ENCODE measurements at places on chromosomes 3 and 15. TPM values are rescaled to one million over a fixed set of nuclear protein-coding genes. Genes with fewer than 3 reads are reported as not detected.

DNA sequence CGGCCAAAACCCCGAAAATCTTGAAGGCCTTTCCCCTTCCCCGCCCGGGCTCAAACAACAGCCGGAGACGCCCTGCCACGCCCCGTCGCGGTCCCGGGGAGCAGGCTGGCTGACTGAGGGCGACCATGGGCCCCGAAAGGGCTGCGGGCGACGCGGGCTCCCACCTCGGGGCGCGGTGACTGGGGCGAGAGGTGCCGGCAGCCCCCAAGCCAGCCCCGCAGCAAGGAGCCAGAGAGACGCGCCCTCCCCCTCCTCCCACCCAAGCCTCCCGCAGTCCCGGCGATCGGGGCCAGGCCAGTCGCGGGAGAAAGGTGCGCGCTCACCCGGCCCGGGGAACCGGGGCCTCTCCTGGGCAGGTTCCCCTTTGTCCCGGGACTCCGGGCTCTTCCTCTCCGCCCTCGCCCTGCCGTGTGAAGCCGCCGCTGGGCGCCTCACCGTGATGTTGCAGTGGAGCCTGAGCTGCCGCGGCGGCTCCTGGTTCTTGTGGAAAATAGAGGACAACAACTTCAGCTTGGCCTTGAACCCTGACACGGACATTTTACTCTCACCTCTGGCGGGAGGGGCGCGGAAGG, 30.6 kb upstream of the ZSCAN2 start:
- DNase-seq = peak; percentile 24
- H3K36me3 ChIP-seq = no peaks in the 10 kb centered on the region
- peak overlapping the region; percentile 65 for H3K4me3 ChIP-seq
- H3K27ac ChIP-seq = peak overlapping the region; percentile 43
- no peaks in the 10 kb centered on the region for H3K27me3 ChIP-seq
- peaks cover 7% of the 10 kb centered on the region for H3K4me1 ChIP-seq

The RPP25 gene
- total RNA-seq = 2.8 TPM

The XCR1 gene
- total RNA-seq = not detected

The MDFIC2 gene
- not detected for total RNA-seq

DNA sequence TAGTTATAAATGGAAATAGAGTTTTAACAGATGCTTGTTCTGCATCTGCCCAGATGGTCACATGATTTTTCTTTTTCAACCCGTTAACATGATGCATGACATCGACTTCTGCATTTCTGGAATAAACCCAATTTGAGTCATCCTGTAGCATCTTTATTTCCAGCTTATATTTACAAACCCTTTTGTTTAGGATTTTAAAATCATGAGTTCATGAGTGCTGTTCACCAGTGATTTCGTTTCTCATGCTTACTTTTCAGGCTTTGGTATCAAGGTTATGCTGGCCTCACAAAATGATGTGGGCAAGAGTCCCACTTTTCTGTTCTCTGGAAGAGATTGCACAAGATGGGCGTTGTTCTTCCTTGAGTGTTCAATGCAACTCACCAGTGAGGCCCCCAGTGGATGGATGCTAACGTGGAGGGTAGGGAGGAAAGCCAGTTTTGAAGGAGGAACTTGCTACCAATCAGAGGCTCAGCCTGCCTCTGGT, 5.2 kb downstream of the HRH1 start:
- no peaks in the 10 kb centered on the region for H3K36me3 ChIP-seq
- H3K4me3 ChIP-seq = no peak overlapping the region
- H3K4me1 ChIP-seq = no peaks in the 10 kb centered on the region

DNA sequence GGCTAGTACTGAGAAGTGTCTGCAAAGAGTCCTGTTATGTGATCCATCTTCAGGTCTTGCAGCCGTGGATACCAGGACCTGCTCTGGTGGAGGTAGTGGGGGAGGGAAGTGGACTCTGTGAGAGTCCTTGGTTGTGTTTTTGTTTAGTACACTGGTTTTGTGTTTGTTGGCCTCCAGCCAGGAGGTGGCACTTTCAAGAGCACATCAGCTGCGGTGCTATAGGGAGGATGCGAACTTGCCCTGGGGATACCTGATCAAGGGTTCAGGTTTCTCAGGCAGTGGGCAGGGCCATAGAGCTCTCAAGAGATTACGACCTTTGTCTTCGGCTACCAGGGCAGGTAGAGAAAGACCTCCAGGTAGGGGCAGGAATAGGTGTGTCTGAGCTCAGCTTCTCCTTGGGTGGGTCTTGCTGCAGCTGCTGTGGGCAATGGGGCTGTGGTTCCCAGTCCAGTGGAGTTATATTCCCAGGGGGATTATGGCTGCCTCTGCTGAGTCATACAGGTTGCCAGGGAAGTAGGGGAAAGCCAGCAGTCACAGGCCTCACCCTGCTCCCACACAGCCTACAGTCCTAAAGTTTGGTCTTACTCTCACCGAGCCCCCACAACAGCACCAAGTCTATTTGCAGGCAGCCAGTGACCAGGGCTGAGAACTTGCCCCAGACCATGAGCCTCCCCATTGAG, 132.8 kb upstream of the NPHP3 start:
- no peaks in the 10 kb centered on the region for H3K4me1 ChIP-seq
- H3K27ac ChIP-seq = no peak overlapping the region
- no peak overlapping the region for H3K4me3 ChIP-seq
- no peaks in the 10 kb centered on the region for H3K27me3 ChIP-seq
- DNase-seq = no peak
- no peaks in the 10 kb centered on the region for H3K36me3 ChIP-seq

The GPR149 gene
- total RNA-seq = not detected

GRCh38 chr15:74216949-74217348, 14.4 kb upstream of the STRA6 start:
- no peak overlapping the region for H3K4me3 ChIP-seq
- no peaks in the 10 kb centered on the region for H3K36me3 ChIP-seq
- no peaks in the 10 kb centered on the region for H3K4me1 ChIP-seq
- DNase-seq = no peak
- H3K27me3 ChIP-seq = peaks cover 3% of the 10 kb centered on the region

- H3K36me3 ChIP-seq = no peaks in the 10 kb centered on the region
- no peaks in the 10 kb centered on the region for H3K27me3 ChIP-seq
- no peak for DNase-seq
- H3K27ac ChIP-seq = no peak overlapping the region
- no peak overlapping the region for H3K4me3 ChIP-seq
- no peaks in the 10 kb centered on the region for H3K4me1 ChIP-seq
Observed at GRCh38 chr3:38610934-38611333, 38.6 kb downstream of the SCN5A start.

- H3K27ac ChIP-seq = no peak overlapping the region
- H3K27me3 ChIP-seq = no peaks in the 10 kb centered on the region
- no peak overlapping the region for H3K4me3 ChIP-seq
- H3K4me1 ChIP-seq = no peaks in the 10 kb centered on the region
- no peak for DNase-seq
- no peaks in the 10 kb centered on the region for H3K36me3 ChIP-seq
Observed at GRCh38 chr3:79871656-79872055, 103.9 kb upstream of the ROBO1 start.

The ZNF662 gene
- total RNA-seq = 2.7 TPM

GRCh38 chr3:176755977-176756376, 441.3 kb downstream of the TBL1XR1 start:
- H3K4me1 ChIP-seq = no peaks in the 10 kb centered on the region
- no peaks in the 10 kb centered on the region for H3K27me3 ChIP-seq
- no peaks in the 10 kb centered on the region for H3K36me3 ChIP-seq

- peaks cover 76% of the 10 kb centered on the region for H3K4me1 ChIP-seq
- H3K27ac ChIP-seq = no peak overlapping the region
- H3K27me3 ChIP-seq = no peaks in the 10 kb centered on the region
- H3K4me3 ChIP-seq = no peak overlapping the region
Observed at GRCh38 chr3:183538486-183538885, 17.0 kb downstream of the KLHL6 start.

The ABTB1 gene
- total RNA-seq = 167 TPM

DNA sequence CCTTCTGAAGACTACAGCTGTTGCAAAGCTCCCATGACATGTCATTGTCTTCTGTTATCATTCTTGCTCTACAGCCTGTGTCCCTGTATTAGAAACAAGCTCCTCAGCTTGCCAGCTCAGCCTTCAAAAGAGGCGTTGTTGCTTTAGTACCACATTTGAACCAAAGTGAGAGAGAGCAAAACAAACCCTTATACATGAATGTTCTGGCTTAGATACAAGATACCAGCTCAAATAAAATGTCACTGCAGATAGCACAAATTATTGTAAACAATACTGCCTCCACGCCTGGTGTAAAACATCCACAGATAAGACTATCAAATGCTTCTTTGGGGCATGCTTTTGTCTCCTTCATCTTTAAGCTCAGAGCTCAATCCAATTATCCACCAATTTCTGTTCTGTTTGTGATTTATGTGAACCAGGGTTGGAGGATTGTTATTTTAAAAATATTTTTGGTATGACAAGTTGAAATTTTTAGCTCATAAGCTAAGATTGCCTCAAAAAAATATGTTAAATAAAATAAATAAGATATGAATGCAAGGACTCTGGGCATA, 403.6 kb upstream of the CDIN1 start:
- H3K27ac ChIP-seq = no peak overlapping the region
- H3K27me3 ChIP-seq = no peaks in the 10 kb centered on the region
- no peak overlapping the region for H3K4me3 ChIP-seq

- no peaks in the 10 kb centered on the region for H3K27me3 ChIP-seq
- H3K4me1 ChIP-seq = no peaks in the 10 kb centered on the region
- no peak overlapping the region for H3K4me3 ChIP-seq
Observed at GRCh38 chr3:153070511-153070868, 91.5 kb upstream of the RAP2B start.

DNA sequence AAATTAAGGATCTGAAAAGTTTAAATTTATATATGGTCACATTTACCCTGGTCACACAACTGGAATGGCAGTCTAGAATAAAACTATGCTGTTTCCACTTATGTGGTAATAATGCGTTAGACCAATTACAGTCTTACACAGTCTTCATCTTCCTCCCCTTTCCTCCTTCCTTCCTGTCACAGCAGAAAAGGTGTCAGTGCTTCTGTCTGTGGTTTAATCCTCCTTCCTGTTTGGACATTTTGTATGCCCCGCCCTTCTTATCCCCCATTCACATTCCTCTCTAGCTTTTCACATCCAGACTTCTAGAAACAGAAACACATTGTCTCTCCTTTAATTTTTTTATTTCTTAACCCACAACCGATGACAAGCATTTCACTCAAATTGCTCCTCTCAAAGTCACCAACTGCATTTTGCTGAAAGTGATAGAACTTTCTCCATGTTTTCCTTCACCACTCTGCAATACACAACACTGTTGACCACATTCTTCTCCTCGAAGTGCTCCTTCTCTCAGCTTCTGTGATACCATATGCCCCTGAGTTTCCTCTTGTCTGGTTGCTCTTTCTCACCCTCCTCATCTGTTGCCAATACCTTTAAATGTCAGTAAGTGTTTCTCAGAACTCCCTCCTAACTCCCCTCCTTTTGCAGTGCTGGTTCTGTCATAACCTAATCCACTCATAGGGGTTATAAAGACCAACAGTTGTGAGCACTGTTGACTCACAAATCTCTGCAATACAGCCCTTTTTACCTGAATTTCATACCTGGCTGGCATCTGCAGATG, 271.6 kb downstream of the UBE2E2 start:
- no peaks in the 10 kb centered on the region for H3K36me3 ChIP-seq
- DNase-seq = no peak
- no peak overlapping the region for H3K4me3 ChIP-seq
- no peaks in the 10 kb centered on the region for H3K4me1 ChIP-seq

DNA sequence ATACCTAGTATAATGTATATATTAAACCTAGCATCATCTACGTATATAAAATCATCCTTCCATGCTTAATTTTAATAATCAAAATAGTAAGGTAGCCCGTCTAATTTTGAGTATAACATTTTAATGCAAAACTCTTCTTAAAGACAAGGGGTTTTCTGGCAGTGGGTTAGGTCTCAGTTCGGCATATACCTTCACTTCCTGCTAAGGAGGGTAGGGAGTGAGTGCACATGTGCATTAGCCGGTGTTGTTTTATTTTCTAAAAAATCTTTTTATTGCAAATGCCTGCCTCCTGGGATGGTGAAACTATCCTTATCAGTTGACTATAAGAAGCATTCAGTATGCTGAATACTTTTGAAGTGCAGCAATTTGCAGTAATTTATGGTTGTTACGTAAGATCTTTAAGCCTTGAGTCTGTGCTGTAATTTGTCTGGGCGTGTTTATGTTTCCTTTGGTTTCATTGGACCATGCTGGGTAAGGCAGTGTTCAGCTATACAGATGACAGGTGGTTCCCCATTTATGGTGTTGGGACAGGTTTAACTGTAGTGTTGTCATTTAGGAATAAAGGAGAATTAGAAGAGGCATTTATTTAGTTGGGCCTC, 11.7 kb downstream of the ARHGEF26 start:
- no peak overlapping the region for H3K4me3 ChIP-seq
- no peak overlapping the region for H3K27ac ChIP-seq
- H3K27me3 ChIP-seq = no peaks in the 10 kb centered on the region
- no peak for DNase-seq
- H3K36me3 ChIP-seq = no peaks in the 10 kb centered on the region

Measured in CD4-positive, alpha-beta memory T cell (primary cell).